NCI-H1417 (cell line): ENCODE measurements at places on chromosomes 5 and 9.

DNA sequence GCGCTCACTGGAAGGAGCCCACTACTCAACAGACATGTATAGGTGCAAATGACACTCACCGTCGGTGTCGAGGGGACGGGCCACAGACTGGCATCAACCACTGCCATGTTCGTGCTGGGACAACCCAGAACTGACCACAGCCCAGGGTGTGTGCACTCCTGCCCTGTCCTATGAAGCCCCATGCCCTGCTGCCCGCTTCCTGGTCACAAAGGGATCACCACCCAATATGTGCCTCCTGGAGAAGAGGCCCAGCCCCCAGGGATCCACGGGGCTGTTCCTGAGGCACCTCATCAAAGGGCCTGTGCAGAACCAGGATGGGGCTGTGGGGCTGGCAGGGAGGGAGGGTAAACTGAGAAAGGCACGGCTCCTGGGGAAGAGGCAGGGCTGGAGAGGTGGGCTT, 43.1 kb downstream of the PRRT1B start:
- DNase-seq = no peak

GRCh38 chr5:378301-378891, 56.9 kb downstream of the AHRR start:
- no peak for DNase-seq

DNA sequence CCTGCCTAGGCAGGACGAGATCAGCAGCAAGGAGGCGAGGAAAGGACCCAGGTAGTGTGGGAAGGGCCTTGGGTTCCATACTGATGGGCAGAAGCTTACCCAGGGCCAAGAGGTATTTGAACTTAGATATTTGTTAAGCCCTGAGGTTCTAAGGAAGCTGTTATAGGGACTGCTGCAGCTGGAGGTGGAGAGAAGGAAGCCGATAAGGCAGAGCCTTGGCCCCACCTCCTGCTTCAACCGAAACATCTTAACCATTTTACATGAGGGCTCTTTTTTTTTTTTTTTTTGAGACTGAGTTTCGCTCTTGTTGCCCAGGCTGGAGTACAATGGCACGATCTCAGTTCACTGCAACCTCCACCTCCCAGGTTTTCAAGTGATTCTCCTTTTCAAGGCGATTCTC, 8.6 kb upstream of the AQP3 start:
- no peak for DNase-seq

DNA sequence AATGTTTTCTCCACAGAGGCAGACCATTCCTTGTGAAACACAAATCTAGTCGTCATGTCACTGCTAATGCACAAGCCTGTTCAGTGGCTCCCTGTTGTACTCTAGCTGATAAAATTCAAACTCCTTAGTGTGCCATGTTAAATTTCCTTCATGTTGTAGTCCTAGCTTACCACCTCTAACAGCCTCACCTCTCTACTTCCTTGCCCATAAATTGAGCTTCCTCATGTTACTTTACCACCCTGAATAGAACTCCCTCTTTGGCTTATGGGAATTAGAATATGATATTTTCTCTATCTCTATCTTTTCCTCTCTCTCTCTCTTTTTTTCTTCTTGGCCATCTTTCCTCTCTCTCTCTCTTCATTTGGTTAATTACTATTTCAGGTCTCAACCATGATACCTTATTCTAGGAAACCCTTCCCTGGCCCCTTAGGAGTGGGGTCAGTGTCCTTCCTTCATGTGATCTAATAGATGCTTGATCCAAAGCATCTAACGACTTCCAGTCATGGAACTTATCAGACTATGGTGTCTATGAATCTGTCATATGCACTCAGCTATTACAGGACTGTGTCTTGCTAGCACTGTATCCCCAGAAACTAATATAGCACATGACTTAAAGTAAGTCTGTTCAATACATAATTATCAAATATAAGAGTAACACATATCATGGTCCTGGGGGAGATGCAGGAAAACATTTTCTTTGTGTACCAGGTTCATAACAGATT, 31.5 kb upstream of the ALDH1A1 start:
- DNase-seq = no peak

- no peak for DNase-seq
These were observed 142.1 kb upstream of the NMUR2 start for GRCh38 chr5:152547202-152547601.

DNA sequence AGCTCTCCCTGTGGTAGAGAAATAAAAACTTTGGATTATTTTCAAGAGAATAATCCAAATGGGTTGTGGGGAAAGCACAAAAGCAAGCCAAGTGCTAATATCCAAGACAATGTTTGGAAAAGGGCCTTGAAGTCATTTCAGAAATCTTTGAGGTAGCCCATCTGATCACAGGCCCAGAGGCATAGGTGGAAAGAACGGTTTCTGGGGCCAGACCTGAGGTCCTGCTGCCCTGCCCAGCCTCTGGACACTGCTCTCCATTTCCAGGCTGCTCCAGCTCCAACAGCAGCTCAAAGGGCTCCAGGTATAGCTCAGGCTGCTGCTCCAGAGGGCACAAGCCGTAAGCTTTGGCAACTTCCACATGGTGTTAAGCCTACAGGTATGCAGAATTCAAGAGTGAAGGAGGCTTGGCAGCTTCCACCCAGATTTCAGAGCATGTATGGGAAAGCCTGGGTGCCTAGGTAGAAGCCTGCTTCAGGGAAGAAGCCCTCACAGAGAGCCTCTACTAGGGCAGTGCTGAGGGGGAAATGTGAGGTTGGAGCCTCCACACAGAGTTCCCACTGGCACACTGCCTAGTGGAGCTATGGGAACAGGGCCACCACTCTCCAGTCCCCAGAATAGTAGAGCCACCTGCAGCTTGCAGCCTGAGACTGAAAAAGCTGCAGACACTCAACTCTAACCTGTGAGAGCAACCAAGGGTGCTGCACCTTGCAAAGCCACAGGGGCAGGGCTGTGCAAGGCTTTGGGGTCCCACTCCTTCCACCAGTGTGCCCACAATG, 133.1 kb downstream of the PIK3R1 start:
- DNase-seq = no peak
